Hippocampal formation (tissue), 2 donors: ENCODE measurements at places on chromosomes 13 and 19.

- no peak for DNase-seq
Observed at GRCh38 chr13:113596321-113597200, 12.0 kb downstream of the TFDP1 start.

GRCh38 chr13:84455143-84455905 lies 573.0 kb upstream of the SLITRK1 start:
- no peak for DNase-seq

- DNase-seq: no peak
Observed at GRCh38 chr13:21010621-21011020, 50.8 kb downstream of the LATS2 start.

DNA sequence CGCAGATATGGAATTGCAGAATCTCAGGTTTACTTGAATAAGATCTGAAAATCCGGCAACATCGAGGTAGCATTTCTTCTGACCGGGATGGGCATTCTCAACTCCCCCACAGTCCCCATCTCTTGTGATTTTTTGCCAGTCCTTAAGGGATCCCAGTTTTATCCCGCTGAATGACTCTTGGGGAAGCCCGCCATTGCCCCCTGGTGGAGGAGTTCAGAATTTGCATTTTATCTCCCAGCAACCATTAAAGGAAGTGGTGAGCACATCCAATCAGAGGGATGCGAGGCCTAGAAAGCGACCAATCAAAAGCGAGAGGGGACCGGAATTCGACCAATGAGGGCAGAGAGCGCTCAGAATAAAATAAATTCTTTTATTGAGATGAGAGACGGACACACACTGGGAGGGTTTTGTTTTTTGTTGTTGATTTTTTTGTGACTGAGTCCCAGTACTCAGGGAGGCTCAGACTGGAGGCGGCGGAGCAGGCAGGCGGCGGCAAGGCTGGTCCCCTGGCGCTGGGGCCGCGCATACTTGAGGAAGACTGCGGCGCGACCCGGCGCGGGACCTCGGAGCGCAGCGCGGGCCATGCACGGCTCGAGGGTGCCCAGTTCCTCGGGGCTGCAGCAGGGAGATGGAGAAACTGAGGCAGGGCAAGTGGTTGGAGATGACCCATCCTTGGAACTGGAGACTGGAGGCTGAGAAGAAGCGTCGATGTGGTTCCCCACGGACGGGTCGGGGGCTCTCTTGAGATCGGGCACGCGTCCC lies 3.9 kb upstream of the TTC9B start:
- DNase-seq: peak; percentile 87

- DNase-seq: no peak
Observed at GRCh38 chr19:3433313-3433712, 47.0 kb downstream of the SMIM24 start.

DNA sequence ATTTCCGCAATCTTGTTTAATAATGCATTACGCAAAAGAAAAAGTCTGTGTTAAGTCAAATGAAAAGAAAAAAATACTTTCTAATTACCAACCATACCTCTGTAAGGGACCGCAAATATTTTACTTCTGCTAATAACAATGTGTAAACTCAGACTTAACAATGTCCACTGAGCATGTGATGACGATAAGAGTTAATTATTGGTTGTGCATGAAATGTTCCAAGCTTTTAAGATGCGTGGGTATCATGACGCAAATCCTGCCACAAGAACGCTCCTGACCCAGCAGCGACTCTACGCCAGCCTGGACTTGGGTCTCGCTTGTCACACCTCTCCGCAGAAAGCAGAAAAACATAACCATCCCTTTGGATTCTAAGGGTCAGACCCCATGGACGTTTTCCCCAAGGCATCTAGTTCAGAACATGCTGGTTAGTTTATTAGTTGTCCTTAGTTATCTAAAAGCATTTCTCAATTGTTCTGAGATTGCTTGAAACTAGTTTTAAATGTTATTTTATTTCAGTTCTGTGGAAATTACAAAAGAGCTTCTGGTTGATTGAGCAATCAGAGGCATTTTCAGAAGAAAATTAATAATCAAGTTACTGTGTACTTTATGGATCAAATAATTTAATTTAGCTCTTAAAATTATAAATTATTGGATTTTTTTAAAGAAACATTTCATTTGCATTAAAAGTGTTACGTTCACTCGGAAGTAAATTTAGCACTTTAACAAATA lies 779.9 kb upstream of the ARGLU1 start:
- DNase-seq: no peak

DNA sequence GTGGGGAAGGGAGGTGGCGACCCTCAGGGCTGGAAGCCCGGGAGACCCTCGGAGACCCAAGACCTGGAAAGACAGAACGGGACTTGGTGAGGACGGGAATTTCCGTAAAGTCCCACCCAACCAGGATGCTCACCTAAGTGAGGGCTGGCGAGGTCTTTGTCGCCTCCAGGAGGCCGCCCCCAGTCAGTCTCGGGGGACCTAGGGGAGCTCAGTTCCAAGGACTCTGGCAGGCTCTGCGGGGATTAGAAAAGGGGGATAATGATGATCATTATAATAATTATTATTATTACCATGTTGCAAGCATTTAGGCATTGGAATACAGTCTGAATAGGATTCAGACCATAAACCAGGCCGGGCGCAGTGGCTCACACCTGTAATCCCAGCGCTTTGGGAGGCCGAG lies 9.1 kb upstream of the HSD17B14 start:
- no peak for DNase-seq

DNA sequence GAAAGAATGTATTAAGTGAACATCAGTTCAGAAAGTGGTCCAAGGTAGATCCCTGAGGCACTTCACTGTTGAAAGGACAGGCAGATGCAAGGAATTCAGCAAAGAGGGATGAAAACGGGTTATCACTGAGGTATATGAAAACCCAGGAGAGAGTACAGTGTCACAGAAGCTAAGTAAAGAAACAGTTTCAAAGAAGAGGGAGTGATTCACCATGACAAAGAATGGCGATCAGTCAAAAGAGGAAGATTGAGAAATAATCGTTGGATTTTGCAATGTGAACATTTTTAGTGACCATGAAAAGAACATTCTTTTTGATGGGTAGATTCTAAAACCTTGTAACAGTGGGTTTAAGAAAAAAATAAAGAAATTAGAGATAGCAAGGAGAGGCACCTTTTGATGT lies 99.3 kb downstream of the EPSTI1 start:
- DNase-seq: no peak

DNA sequence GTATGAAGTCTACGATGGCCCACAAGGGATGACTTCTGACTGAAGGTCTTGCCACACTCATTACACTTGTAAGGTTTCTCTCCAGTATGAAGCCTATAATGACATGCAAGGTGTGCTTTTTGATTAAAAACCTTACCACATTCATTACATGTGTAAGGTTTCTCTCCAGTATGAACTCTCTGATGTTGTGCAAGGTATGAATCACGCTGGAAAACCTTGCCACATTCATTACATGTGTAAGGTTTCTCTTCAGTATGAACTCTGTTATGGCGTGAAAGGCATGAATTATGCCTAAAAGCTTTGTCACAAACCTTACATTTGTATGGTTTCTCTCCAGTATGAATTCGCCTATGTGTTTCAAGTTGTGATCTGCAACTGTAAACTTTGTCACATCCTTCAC lies 15.0 kb upstream of the ZNF83 start:
- DNase-seq: no peak

DNA sequence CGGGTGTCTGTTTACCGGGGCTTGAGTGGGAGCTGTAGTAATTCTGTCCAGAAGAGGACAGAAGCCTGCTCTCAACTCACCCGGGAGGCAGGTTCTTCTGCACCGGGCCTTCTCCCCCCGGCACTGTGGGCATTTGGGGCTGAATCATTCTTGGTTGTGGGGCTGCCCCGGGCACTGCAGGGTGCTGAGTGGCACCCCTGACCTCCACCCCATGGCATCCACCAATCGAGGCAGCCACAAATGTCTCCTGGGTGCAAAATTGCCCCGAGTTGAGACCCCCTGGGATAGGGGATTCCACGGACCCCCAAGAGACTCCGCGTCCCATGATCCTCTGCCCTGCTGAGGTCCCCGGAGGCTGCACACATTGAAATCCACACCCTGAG lies 68.8 kb downstream of the GNG7 start:
- DNase-seq: no peak

DNA sequence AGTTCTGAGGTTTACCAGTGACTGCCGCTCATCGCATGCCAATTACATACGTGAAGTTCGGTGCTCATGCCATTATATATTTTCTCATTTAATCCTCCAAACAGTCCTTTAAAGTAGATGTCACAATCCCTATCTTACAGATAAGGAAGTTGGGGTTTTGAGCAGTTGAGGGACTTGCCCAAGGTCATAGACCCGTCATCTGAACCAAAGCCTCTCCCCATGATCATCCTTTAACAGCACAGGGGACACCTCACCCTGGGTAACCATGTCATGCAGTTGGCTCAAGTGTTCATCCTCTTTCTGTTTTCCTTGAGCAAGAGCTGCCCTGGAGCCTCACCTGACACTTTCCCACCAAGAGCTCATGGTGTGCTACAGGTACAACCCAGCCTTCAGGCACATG lies 69.1 kb downstream of the HSPH1 start:
- DNase-seq: no peak

DNA sequence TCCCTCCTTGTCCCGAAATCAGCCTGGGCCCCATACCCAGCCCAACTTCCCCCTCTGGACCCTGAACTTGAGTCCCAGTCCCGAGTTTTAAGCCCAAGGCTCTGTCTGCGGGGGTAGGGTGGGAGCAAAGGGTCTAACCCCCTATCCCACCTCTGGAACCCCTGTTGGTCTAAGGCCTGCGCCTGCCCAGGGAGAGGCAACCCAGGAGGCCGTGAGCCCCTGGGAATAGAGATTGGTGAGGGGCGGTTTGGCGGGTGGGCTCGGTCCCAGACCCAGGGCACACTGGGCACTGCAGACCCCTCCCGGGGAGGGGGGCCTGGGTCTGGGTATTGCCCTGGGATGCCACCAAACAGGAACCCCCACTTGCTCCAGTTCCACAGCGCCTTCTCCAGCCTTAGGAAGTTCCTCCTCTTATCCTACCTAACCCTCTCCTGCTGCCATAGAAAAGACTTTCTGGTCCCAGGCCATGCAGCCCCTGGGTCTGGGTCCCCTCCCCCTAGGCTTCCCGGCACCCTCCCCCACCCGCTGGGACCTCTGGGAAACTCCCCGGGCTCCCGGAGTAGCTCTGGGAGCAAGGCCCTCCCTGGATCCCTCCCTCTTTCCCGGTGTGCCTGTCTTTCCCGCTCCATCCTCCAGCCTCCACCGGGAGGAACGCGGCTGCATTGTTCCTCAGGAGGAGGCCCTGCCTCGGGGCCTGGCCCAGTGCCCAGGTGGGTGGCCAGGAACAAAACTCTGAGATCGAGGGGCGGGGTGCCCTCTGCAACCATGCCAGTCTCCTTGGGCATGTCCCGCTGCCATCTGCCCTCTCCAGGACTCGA lies 33.6 kb upstream of the NANOS3 start:
- no peak for DNase-seq

DNA sequence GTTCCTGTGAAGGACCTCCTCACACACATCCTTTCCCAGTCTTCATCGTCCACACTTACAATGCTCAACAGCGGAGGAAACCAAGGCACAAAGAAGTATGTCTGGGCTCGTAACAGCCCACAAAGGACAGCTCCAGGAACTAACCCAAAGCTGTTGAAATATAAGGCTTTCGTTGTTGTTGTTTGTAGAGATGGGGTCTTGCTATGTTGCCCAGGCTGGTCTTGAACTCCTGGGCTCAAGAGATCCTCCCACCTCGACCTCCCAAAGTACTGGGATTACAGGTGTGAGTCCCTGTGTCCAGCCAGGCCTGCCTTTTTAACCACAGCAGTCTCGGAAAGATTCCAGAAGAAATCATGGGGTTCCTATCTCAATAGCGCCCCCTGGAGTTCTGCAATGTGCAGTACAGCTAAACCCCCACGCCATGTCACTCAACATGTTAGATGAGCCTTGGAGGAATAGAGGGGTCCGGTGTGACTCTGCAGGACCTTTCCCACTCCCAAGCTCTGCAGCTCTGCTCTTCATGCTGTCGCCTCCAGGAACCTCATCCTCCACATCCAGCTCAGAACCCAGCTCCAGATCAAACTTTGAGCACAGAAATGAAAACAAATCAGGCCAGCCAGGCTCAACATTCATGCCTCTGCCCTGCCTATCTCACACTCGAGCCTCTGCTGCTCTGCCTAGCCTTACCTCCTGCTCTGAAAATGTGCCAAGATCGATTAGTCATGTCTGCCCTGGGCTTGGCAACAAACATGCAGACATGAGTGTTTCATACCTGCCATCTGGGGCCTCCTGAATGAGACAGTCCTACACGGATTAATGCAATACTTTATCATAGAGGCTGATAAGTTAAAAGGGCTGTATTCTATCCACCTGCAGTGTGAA lies 7.5 kb downstream of the PLA2G4C start:
- DNase-seq: no peak

DNA sequence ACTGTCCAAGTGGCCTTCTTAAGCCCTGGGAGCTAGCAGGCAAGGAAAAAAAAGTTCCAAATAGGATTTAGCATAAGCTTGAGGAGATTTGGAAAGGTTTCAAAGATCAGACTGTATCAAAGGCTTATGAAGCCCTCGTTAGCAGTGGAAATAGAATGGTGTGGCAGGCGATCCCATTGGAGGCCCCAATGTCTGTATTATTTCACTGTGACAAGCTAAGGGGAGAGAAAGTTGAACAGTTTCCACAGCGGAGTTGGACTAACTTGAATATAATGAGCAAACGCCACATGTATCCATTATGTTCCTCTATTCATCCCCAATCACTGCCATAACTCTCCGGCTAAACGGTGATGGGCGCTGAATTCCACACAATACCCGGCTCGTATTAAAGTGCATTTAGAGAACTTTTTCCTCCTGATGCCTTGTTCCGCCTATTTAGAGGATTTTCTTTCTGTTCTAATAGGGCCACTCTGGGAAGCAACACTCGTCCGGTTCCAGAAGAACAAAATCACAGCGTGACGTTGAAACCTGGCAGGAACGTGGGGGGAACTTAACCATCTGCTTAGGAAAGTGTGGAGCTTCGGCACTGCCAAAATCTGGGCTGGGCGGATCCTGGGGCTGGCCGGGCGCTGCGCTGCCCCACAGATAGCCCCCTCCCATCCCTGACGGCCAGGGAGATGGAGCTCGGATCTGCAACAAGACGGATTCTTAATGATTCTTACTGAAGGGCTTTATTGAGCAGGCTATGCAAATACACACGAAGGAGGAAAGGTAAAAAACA lies 1.0 kb upstream of the PCDH8 start:
- no peak for DNase-seq

- no peak for DNase-seq
Observed at GRCh38 chr13:102907886-102908515, 62.2 kb downstream of the ERCC5 start.

- DNase-seq: no peak
Observed at GRCh38 chr13:64529874-64530485, 2700.2 kb downstream of the PCDH9 start.

- no peak for DNase-seq
Observed at GRCh38 chr13:73092829-73093228, 34.0 kb downstream of the KLF5 start.

DNA sequence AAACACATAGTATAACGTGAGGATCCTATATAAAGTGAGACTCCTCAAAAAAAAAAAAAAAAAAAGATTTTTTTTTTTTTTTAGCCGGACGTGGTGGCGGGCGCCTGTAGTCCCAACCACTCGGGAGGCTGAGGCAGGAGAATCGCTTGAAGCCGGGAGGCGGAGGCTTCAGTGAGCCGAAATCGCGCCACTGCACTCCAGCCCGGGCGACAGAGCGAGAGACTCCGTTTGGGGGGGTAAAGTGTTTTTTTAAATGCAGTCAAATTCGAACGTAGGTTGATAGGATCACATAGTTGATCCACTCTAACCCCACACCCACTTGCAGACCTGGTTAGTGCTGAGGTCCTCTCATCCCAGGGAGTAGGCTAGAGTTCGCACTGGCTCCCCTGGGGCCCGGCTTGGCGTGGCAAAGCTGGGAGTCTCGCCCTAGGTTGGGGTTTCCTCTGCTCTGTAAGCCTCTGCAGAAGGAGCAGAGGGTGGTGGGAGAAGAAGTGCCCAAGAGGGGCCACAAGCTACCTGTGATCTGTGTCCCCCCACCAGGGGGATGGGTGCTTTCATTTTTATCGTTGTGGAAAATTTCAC lies 6.5 kb downstream of the RNF225 start:
- no peak for DNase-seq
